ENCODE measurements at places on chromosomes 2 and 18.

GRCh38 chr2:189347540-189347939 is 93.7 kb upstream of the WDR75 start:
- no peak for DNase-seq

GRCh38 chr2:162972383-162972782 is 133.8 kb upstream of the KCNH7 start:
- no peak for DNase-seq

DNA sequence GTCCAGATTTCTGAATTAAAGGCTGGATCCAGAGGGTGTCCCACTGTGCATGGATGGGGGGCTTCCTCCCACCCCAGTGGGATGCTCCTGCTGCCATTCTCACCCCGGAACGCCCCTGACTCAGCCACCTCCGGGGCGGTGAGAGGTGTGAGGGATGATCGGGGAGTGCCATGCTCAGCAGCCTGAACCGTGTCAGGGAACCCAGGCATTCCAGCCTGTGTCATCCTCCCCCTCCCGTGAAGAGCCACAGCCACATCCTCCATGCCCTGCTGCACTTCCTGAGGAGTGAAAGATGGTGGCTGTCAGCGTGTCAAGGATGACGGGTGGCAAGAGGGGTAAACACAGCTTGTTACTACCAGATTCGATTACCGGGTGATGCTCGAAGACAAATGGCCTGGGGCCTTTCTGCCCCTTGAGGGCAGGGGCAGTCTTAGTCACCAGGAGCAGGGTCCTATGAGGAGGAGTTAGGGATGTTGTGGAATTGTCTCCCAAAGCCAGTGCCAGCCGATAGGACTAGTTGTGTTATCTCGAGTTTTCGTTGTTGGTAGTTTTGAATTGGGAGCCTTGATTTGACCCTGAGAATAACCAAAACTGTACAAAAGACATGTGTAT is 80.8 kb downstream of the TCF7L1 start:
- DNase-seq: no peak

DNA sequence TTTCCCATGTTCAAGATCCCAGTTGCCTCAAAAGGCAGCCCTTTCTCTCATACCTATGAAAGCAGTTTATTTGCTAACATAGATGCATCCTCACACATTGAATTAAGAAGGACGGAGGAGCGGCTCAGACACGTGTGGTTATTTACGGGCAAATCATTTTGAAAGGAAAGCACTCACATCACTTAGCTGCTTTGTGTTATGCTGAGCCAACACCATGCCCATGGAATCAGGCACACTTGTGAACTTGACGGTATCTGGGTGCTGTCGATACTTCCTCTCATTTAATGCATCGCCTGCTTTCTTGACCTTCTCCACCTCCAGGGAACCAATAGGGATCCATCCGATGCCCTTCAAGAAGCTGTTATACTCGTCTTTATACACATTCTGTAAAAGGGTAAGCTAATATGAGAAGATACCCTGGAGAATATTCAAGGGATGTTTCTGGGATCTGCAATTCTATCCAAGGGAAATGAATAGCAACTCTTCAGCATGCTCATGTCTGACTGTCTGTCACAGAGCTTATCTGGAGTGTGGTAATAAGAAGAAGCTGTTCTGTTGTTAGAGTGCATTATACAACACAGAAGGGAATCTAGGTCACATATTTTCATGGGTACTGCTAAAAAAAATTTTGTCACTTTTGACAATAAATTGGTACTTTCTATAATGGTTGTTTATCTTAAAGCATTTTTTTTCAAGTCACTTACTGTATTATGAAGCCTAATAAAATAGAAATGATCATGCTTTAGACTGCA is 63.3 kb downstream of the NEB start:
- DNase-seq: no peak

DNA sequence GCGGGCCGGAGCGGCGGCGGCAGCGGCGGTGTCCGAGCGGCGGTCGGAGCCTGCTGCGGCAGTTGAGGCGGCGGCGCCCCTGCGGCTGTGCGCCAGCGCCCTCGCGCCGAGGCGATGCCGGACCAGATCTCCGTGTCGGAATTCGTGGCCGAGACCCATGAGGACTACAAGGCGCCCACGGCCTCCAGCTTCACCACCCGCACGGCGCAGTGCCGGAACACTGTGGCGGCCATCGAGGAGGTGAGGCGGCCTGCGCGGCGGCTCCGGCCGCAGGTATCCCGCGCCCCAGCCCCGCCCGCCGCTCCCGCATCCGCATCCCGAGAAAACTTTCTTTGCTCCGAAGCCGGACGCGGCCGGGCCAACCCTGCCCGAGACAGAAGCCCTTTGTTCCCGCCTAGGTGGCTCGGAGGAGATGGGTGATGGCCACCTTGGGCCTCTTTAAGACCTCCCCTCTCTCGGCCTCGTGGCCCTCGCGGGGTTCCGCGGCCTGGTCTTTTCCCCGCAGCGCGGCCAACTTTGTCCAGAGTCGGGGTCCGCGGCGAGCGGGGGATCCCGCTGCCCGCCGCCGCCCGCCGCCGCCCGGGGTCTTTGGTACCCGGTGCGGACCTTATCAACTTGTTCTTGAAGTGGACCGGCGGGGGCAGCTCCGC is 504 bp downstream of the ASAP2 start:
- no peak for DNase-seq

- DNase-seq: no peak
Measured at GRCh38 chr18:45248240-45248903, 366.9 kb upstream of the SLC14A2 start.

DNA sequence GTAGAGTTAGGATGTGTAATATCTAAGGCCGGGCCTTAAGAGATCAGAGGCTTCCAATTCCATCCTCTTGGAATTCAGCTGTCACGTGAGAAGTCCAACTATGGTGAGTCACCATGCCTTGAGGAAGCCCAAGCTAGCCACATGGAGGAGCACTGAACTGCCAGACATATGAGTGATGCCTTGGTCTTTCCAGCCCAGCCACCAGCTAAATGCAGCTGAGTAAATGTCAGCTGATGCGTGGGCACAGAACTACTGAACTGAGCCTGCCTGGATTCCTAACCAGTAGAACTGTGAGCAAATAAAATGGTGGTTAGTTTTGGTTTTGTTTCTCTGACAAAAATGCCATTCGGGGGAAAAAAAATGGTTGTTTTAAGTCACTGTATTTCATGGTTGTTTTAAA is 153.7 kb upstream of the SERTAD2 start:
- DNase-seq: no peak

- no peak for DNase-seq
Measured at GRCh38 chr2:68463287-68463877, 3.7 kb downstream of the FBXO48 start.

- no peak for DNase-seq
Measured at GRCh38 chr2:171788316-171788993, 101.2 kb downstream of the DYNC1I2 start.

DNA sequence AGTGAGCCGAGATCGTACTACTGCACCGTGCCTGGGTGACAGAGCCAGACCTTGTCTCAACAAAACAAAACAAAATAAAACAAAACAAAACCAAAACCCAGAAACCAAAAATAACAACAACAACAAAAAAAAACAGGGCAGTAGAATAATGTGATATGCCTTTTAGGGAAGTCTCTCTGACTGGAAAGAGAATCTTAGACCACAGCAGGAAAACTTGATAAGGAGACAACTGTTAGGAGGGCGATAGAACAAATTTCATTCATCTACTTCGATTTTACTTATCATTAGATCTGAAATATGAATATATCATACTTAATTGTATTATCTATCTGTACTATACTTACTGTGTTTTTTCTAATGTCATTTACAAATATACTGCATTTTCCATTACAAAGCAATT is 109.0 kb upstream of the CNTNAP5 start:
- no peak for DNase-seq

All from activated T-cell treated with anti-CD3 and anti-CD28 coated beads, Interleukin-2, amount 50 U/mL, for 1 hour (primary cell).